ENCODE measurements at places on chromosomes 3 and 15.
A peak's percentile ranks its signal among the peaks of the same experiment; 100 is the strongest.

DNA sequence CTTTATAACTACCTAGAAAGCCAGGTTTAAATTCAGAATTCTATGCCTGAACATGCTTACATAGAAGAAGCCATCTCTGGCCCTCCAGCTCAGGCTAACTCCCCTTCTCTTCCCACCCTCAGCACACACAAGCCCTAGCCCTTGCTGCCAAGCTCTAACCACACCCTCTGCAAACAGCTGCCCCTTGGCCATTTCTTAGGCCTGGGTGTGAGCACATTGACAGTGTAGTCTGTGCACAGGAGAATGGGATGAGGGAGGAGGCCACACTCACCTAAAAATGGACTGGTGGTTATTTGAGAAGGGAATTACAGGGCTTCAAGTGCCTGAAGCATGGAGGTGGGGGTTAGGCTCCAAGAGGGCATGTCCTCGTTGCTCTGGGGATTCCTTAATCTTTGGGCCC lies 42.3 kb upstream of the SLC25A36 start:
- DNase-seq, result no peak

GRCh38 chr3:41907330-41908073 lies 54.4 kb downstream of the ULK4 start:
- DNase-seq, result no peak

DNA sequence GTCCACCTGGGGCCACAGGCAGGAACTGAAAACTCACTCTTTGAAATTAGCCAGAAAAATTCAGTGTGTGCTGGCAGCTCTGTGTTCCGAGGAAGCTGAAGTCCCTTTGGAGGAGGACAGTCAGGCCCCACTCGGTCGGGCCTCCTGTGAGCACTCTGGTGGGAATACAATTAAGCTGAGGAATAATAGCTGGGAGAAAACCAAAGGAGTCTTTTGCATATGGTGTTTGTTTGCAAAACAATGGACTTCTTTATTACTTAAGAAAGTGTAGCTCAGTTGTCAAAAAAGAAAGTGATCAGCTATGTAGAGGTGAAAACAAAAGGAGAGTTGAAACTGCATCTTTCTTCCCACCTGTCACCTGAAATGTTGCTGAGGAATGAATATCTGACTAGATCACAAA lies 202.5 kb downstream of the MEIS2 start:
- DNase-seq, result no peak

DNA sequence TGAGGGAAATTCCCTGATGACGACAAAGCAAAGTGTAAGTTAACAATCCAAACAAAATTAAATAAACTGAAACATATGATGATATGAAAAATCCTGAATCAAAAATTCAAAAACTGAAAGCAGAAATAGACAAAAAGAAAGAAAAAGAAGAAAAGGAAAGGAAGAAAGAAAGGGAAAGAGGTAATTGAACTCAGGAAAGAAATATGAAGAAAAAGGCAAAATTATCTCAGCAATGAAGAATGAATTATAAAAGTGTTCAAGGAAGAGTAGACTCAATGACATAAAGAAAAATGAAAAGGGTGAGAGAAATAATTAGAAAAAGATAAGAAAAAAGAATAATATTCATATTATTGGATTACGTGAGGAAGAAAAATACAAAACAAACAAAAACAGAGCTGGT lies 54.9 kb downstream of the HERC1 start:
- no peak for DNase-seq

GRCh38 chr3:122576174-122576940 lies 1.1 kb upstream of the PARP15 start:
- DNase-seq, result peak; percentile 51

- DNase-seq, result no peak
Measured at GRCh38 chr3:84755860-84756259, 202.9 kb upstream of the CADM2 start.

DNA sequence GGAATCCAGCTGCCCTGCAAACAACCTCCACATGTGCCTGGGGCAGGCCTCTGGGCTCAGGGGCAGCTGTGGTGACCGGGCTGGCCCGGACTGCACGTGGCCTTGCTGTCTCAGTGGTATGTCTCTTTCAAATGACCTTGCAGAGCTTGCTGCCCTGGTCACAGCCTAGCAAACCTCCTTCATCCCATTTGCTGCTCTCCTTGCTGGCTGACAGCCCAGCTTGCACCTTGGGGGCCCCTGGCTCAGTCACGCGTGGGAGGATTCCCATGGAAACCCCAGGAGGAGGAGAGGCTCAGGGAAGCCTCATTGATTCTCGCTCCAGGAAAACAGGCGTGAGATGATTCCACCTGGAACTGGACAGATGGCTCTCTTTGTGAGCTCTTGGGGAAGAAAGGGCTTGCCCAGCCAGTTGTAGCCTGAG lies 5.6 kb downstream of the SPSB4 start:
- DNase-seq, result no peak

DNA sequence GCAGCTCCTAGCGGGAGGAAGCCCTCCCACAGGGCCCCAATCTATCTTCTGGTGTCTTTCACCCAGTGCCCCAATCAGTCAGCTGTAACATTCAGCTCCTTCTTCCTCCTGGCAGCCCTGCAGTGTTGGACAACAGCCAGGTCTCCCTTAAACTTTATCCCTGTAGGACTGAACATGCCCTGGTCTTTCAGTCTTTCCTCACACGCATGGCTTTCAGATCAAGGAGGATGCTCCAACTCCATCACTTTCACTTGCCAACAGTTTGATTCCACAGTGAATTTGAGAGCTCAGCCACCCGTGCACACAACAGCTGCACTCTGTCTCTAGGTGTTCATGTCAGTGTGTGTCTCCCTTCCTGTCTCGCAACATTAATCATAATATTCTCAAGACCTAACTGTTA lies 28.5 kb upstream of the LRRC34 start:
- DNase-seq, result no peak

DNA sequence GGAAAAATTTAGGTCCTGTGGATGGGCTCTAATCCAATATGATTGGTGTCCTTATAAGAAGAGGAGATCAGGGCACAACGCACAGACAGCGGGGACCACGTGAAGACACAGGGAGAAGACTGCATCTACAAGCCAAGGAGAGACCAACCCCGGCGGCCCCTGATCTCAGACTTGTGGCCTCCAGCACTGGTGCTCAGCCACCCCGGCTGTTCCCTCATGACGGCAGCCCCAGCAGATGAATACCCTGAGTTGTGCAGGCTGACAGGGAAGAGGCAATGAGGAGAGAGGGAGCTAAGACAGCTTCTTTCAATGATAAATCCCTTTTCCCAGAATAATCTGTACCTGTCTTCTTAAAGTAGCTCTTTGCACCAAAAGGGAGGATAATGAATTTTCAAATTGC lies 33.3 kb upstream of the CGNL1 start:
- no peak for DNase-seq

- no peak for DNase-seq
Measured at GRCh38 chr3:154307363-154307762, 16.9 kb downstream of the DHX36 start.

DNA sequence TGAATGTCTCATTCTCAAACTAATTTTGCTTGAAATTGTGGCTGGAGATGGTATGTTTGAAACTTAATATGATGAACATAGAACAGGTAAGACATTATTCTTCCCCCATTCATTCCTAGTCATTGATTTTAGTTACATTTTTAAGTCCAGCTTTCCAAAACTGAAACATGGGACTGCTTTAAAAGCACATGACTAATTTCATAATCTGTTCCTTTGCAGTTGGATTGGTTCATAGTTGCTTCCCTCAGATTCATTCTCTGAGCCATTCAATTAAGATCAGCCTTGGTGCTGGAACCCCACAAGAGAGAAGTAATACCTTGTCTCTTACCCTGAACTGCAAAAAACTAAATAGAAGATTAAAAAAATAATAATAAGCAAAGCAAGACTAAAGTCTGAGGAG lies 87.5 kb upstream of the TGFBR2 start:
- DNase-seq, result no peak

DNA sequence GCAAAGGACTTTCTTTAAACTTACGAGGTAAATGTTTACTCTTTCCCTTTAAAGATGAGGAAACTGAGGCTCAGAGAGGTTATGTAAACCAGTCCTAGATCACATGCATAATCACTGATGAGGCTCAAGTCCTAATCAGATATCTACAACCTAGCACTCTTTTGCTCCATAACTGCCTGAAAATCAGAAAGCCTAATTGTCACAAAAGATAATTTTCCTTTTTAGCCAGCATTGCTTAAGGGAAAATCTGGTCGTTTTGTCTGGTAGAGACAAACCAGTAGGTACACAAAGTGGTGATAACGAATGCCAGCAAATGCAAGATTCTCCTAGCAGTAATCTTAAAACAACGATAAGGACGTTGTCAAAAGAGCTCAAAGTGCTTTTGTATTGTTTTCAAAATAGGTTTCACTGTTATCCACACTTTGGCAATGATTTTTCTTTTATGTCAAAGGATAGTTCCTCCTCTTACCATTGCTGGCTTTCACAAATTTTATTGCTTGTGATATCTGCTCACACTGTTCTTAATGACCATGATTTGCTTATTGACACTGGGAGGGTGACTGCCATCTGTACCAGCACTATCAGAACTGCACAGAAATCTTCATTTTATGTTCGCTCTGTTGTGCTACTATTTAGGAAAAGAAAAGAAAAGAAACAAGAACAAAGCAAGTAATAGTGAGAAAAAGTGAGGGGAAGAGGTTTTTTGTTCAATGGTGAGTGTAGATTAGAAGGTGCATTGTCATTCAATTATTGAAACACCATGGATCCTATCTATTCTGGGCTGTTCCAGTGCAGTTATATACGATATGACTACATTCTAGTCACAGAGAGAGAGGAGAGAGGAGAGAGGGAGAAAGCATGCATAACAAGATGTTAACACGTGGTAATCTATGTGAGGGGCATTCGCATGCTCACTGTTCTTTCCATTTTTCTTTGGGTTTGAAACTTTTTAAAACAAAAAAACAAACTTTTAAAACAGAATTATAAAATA lies 13.7 kb downstream of the IQCH start:
- no peak for DNase-seq

DNA sequence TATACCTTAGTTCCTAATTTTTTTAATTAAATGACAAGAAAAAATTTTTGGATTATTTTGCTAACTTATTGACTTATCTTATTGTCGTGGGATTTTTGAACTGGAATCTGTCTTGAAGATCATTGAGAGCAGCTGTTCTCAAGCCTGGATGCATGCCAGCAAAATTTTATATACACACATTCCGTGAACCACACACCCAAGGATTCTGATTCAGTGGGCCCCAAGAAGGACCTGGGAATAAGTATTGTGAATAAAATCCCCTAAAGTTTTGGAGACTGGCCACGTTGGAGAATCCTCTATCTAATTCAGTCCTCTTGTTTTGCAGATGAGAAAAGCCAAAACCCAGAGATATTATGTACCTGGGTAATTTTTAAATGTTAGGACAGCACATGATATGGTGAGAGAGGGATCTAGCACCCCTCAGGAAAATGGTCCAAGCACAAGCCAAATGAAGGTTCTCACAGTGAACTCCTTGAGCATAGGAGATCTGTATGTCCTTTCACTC lies 55.2 kb downstream of the UNC13C start:
- DNase-seq, result no peak

DNA sequence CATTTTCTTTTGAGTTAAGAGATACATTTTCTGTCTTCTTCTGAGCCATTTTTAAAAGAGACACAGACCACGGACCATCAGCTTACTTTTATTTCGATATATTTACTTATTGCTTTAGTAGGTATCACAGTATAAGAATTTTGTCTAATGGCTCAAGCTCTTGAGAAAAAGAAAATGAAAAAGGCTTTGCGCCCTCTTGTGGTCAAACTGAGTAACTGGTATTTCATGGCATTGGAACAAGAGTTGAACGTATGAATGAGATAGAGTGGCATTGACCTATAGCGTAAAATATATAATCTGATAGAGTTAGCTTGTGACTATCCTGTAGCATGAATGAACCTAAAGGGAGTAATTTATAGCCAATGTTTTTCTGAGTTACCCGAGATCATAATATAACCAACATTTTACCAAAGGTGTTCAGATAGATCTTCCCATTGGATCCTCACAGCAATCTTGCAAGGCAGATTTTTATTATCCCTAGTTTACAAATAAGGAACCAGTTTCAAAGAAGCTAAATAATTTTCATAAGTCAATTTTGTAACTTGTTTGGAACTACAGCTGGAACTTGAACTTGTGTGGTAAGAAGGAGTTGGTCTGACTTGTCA lies 154.6 kb downstream of the POLR2M start:
- DNase-seq, result peak; percentile 9

GRCh38 chr15:86155551-86155950 lies 75.9 kb downstream of the AGBL1 start:
- no peak for DNase-seq

GRCh38 chr3:179182902-179183301 lies 34.7 kb downstream of the PIK3CA start:
- DNase-seq, result no peak

DNA sequence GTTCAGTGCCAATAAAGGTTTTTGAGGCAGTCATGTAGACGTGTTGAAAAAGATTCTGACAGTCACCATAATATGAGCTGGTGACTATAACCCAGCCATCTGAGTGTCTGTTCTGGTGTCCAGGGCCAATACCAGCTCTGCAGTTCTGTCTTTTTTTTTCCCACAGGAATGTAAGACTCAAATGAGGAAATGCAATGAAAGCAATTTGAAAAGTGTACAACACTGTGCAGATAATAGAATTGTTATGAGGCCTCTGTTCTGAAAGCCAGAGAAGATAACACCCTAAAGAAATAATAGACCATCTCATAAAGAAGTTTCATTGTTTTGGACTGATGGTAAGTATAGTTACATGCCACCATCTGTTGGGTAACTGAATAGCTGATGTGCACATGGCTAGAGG lies 57.1 kb downstream of the CLDN1 start:
- DNase-seq, result no peak

DNA sequence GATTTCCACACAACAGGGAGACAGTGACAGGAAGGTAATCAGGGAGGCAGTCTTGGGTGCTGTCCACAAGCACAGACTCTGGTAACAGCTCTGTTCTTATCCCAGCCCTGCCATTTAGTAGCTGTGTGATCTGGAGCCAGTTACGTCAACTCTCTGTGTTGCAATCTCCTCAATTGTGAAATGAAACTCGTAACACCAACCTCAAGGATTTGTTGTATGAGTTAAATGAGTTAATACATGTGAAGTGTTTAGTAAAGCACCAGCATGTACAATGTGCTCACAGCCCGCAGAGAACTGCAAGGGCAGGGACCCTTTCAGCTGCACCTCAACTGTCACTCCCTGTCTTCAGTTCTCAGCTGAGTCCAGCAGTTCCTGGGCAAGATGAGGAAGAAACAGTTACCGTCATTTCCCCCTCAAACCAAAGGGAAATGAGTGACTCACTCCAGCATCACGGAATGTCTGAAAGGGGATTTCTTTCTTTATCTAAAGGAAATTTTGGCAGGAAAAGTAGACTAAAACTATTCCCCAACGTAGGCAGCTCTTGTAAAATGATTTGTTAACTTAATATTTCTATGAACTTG lies 39.9 kb upstream of the MB21D2 start:
- no peak for DNase-seq

Measured in GM19239 (cell line).